ENCODE measurements at places on chromosomes 4 and X.

DNA sequence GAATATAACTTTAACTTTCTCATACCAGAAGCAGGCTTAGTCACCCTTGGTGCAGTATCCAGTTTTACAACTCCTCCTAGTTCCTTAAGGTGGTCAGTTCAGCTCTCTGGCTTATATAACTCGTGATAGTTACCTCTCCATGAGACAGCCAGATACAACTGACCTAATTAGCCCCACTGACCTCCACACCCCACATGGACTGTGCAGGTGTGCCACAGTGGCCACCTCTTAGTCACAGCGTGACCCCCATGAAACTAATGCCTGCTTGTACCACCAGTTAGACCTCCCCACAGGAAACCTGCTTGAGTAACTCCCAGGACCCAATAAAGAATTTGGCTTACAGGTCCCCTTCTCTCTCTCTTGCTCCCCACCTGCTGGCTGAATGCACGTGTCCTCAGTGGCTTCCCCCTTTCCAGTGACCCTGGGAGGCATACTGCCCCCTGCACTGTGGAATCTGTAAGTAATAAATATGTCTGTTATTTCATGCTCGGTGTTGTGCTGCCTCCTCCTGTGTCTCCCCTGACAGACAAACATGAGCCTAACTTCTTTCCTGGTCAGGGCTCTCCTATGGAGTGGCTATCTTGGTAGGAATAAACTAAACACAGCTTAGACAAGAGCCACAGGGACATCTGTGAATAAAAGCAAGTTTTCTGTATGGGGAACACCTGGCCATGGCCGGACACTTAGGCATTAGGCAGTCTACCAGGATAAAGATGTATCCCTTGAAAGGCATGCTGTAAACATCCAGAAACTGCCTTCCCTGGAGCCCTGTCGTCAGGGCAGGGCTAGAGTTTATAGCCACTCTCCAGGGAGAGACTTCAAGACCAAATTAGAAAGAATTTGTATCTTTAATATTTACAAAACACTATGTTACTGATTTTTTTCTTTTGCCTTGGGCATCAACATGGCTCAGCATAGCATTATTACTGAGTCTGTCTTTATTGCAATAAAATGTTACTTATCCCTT lies 209.7 kb upstream of the BOD1L1 start:
- DNase-seq: no peak

DNA sequence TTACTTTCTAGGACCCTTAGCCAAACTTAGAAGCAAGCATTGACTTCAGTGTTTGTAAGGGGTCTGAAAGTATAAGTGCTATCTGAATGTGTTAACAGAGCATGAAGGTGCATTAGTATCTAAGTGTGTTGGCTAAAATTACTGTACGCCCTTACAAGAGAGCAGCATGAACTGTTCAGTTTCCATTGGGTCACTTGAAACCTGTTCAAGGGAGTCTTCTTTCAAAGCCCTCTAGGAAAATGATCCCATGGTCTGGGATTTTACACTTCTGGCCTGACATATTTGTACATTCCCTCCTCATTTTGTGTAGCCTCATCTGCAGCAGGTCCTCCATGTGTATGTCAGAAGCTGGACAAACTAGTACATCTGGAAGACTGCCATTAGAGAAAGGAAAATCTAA lies 3.2 kb downstream of the PRDX4 start:
- DNase-seq: no peak

DNA sequence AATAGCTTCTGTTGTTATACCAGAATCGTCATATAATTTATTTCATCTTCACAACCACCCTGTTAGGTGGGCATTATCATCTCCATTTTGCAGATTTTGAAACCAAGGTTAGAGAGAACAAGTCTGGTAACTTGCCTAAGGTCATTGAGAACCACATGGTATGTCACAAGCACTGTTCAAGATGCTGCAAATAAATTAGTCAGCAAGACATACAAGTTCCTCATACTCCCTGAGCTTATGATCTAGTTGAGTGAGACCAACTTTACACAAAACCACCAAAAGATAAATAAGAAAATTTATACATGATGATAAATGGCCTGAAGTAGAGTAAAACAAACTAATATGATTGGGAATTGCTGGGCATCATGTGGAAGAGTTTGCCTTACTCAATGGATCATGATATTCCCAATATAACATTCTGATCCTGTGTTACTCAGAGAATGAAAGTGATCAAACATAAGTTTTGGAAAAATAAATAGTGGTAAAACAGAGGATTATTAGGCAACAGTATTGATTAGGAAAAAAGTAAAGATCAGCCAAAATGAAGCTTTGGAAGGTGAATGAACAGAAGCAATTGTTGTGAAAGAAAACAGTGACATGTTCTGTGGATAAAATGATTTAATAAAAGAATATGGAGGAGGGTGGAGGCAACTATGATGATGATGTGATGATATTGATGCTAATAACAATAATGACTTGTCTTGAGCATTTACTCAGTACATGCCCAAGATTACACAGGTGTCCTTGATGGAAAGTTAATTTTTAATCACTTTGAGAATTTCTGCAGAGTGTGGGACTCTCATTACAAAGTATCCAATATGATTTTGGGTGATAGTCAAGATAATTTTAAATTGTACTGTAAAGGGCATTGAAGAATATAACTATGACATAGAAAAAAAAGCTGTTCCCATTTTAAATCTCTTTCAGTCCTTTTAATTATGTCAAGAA lies 34.1 kb upstream of the IL1RAPL1 start:
- DNase-seq: no peak

- DNase-seq: no peak
Observed at GRCh38 chr4:8698341-8699062, 105.9 kb downstream of the CPZ start.

- no peak for DNase-seq
Observed at GRCh38 chrX:88416965-88417364, 330.1 kb upstream of the CPXCR1 start.

- no peak for DNase-seq
Observed at GRCh38 chr4:83128240-83128929, 13.9 kb upstream of the PLAC8 start.

DNA sequence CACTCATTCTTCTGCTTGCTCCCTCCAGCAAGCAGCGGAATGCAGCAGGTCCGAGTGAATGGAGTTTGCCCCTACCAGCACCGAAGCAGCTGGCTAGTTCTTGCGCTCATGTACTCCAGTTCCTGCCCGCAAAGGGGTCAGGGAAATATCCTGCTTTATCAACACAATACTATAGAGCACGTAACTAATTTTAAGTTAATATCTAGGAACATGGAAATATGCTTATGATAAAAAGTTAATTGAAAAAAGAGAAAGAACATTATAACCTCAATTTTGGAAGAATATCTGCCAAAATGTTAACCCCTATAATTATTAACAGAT lies 195.6 kb downstream of the SNCA start:
- no peak for DNase-seq

- DNase-seq: no peak
Observed at GRCh38 chrX:38052096-38052495, 45.7 kb downstream of the SYTL5 start.

DNA sequence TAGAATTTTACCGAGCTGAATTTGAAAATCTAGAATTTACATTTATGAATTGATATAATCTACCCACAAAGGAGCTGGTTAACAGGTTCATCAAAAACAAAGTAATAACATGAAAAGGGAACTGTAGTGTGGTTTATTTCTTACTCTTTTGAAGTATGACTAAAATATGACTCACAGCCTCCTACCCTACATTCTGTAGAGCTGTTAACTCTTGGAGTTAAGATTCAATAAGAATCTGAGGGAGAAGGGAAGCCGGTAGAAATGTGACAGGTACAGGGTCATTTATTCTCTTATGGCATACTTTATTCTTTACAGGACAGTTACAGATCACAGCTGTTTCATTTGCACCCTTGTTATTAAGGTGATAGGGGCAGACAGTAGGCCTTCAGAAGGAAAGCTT lies 132.2 kb upstream of the FAM47B start:
- DNase-seq: no peak

DNA sequence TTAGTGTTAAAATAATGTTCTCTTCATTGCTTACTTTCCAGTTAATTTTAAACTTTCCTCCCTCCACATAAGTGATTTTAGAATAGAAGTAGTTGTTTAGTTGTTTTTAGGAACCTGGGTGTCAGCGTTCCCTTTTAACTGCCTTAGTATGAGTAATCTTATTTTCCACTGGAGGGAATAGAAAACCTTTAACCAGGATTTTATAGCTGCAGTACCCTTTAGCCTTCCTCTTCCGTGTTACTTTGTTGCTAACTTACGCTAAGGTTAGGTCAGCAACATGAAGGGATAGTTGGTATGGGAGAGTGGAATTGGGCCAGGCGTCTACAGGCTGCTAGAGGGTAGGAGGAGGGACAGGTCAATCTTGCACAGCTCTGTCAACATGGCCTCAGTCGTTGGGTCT lies 31.5 kb downstream of the SMS start:
- DNase-seq: no peak

DNA sequence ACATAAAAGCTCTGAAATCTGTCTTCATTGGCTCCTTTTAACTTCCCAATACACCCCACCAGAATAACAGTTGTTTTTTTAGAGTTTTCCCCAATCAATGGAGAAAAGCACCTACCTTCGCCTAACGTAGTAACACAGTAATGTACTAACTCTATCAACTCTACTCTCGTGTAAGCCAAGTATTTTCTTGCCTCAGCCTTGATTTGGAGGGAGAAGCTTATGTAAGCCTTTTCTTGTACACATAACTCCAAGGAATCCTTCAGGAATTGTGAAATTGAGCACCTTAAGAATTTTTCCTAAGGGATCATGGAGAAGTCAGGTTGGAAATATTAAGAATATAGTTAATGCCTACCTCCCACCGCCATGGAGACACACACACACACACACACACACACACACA lies 181.2 kb downstream of the RAPGEF2 start:
- DNase-seq: no peak

GRCh38 chr4:1133033-1133432 lies 19.7 kb upstream of the RNF212 start:
- no peak for DNase-seq

- DNase-seq: no peak
Observed at GRCh38 chrX:2647627-2648026, 43.5 kb upstream of the CD99 start.

DNA sequence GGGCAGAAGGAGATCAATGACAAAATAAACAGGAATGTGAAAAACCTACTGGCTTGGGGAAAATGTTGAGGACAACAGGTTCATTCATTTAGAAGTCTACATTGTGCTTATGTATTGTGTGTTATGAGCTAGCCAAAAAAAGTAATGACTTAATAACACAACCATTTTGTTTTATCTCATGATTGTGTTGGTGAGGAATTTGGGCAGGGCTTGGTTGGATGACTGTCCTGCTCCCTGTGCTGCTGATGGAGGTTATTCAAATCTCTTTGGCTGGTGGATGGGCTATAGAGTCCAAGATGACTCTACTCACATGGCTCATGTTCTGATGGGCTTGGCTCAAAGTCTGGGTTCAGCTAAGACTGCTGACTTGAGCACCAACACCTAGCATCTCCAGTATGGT lies 116.3 kb downstream of the HS3ST1 start:
- DNase-seq: no peak

GRCh38 chr4:67575232-67576058 lies 16.9 kb downstream of the STAP1 start:
- DNase-seq: no peak

DNA sequence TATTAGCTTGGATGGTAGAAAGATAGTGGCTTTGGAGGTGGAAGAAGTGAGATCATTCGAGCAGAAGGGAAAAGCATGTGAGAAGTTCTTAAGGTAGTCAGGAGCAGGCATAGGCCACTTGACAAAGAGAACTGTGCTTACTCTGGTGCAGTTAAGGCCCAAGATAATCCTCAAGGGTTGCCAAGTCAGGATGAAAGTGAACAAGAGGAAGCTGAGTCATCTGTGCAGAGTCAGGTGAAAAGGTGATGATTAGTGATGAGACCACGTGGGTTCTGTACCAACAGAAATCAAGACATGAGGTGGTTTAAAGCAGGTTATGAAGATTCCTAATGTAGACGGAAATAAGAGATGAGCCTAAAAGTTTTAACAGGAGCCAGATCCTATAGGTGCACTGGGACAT lies 369.8 kb downstream of the DTHD1 start:
- no peak for DNase-seq

DNA sequence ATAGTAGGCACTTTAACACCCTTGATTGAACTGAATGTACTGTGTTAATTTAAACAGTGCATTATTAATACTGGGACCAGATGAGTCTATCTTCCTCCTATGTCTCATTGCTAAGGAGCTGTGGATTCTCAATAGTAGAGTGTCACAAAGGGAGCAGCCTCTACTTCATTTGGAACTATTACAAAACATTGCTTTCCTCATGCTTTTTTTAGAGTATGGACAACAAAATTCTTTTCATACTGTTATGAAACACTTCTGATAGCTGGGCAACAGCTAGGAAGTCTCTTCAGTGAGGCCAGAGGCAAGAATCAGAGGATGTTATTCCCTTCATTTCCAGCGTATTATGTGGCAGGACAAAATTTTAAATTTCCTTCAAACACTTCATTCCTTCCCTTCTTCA lies 160.8 kb downstream of the FBXO8 start:
- no peak for DNase-seq

GRCh38 chr4:48268956-48269860 lies at the start of gene TEC:
Gene TEC (minus strand): TSS chr4:48269838. CDS start chr4:48228614, 41,224 bp downstream.
- no peak for DNase-seq

DNA sequence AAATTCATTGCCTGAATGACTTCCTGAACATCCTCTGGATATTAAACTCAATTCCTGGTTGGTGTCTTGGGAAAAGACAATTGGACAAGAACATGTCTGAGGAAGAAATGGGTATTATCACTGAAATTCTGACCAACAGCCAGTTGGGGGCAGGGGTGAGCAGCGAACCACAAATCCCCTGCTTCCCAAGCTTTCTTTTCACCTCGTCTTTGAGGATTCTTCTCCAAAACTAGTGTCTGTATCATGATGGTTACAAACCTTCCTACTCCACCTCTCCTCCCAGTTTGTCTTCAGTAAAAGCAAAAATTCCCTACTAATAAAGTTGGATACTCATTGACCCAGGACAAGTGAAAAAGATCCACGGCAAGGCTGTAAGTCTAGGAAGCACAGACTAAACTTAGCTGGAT lies 48.3 kb upstream of the WDR1 start:
- no peak for DNase-seq

- DNase-seq: no peak
Observed at GRCh38 chrX:141375011-141375760, 132.9 kb upstream of the SPANXC start.

- no peak for DNase-seq
Observed at GRCh38 chr4:151603377-151603776, 157.4 kb downstream of the GATB start.

GRCh38 chr4:100414016-100414790 lies 103.6 kb downstream of the EMCN start:
- DNase-seq: no peak

DNA sequence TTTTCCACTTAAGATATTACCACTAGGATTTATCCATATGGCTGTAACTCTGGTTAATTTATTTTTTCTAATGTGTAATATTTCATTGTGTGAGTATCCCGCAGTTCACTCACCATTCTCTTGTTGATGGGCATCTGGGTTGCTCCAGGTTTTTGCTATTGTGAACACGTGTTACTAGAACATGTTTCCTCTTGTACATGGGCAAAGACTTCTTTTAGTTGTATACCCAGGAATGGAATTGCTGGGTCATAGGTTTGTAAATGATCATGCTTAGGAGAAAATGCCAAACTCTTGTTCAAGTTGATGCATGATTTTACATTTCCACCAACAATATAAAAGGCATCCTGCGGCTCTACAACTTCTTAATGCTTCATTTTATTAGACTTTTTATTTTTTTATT lies 26.8 kb downstream of the SYNPO2 start:
- DNase-seq: no peak
